Stimulated activated naive CD4-positive, alpha-beta T cell treated with Interleukin-2 at 50 U/mL for 16 hours (primary cell): ENCODE measurements at places on chromosomes 4 and X.
A peak's percentile ranks its signal among the peaks of the same experiment; 100 is the strongest.

DNA sequence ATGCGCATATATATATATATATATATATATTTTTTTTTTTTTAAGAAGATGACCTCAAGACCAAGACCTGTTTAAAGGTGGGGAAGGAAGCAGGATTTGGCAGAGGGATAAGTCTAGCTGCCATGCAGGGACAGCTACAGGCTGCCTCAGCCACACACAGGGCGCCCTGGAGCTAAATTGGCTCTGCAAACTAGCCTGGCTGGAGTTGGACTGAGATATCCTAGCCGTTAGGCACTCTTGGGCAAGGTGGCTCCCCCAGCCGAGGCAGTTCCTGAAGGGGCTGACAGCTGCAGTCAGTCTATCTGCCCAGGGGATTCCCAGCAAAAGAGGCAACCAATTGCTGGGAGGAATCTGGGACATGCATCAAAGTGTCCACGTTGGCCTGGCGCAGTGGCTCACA, 21.9 kb downstream of the TRIML1 start:
- no peak for DNase-seq

- no peak for DNase-seq
Measured at GRCh38 chr4:143383005-143383574, 46.4 kb downstream of the GAB1 start.

DNA sequence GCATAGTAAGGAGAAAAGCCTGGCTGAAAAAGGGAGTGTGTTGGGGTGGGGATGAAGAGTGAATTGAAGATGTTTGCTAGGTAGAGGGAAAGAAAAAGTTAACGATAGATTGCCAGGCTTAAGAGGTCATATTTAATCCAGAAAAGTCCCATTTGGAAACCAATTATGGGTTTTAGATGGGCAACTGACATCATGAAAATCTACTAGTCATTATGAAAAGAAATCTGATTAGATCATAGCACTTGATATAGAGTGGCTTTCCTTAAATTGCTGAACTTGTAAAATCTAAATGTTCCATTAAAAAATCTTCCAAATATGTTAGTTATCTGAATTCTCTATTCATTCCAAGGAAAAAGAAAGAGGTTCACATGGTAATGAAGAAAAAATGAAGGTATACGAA, 37.5 kb upstream of the IL21 start:
- DNase-seq: no peak

DNA sequence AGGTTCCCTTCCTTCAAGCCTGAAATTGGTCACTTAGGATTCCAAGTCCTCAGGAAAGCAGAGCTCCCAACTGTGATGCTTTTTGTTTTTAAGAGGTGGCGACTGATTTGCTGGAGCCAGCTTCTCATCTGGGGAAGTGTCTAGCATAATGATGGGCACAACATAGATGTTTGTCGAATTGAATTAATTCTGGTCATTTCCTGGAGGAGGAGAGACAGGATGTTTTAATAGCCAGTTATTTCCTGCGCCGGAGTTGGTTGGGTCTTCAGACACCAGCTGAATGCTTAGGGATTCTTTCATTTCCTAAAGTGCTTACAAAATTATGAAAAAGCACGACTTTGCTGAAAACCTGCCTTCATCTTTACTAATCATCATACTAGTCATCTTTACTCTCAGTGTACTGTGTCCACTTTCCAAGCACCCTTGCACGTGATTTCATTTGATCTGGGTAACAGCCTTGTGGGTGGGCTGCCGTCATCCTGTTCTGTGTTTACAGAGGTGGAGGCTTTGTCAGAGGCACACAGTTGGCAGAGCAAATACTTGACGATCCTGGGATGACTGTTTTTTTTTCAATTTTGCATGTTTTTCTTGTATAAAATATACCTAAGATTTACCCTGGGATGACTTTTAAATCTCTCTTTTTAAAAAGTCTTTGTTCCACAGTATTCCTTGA, 49.5 kb downstream of the RGS12 start:
- no peak for DNase-seq

DNA sequence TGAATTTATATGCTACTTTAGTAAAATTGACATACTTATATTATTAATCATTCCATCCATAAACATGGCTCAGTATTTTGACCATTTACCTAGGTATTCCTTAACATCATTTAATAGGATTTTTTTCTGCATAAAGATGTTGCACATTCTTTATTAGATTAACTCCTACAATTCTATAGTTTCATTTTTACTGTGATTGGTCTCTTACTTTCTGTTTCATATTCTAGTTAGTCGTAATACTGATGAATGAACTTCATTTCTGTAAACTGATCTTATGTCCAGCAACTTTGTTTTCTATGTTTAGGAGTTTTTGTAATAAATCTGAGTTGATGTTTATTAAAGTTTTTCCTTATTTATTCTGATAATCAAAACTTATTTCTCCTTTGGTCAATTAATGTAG, 278.2 kb upstream of the CXXC4 start:
- no peak for DNase-seq

GRCh38 chr4:5865896-5866599, 26.8 kb downstream of the CRMP1 start:
- DNase-seq: no peak

DNA sequence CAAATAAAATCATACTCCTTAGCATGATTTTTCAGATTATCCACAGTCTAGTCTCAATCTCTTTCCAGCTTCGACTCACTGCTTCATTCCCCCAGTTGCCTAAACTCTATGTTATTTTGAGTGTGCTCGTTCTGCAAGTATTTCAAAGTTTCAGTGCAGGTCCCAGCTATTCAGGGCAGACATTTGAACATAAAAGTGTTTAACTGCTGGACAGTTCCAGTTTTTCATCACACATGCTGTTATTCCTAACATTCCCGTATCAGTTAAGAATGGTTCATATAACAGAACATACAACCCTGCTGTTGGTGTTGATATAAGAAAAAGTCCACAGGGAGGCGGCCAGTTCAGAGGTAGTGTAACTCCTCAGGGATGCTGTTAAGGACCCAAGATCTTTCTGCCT, 113.3 kb downstream of the SLIT2 start:
- no peak for DNase-seq

GRCh38 chrX:129808158-129808828, 28.5 kb downstream of the SASH3 start:
- no peak for DNase-seq

DNA sequence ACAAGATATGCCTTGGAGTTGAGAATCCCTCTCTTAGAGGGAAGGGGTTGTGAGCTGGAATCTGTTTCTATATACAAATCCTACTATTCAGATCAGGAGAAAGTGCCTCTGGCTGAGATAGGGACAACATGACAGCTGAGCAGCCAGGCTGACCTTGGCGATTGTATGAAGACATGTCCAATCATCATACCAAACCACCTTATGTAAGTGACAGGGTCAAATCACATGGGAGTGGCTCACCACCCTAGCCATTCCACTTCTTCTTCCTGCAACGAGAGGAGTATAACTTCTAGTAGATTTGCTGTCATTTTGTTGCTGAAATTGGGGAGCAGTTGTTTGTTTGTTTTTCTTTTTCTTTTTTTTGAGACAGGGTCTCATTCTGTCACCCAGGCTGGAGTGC, 48.3 kb upstream of the TMEM150C start:
- DNase-seq: no peak

DNA sequence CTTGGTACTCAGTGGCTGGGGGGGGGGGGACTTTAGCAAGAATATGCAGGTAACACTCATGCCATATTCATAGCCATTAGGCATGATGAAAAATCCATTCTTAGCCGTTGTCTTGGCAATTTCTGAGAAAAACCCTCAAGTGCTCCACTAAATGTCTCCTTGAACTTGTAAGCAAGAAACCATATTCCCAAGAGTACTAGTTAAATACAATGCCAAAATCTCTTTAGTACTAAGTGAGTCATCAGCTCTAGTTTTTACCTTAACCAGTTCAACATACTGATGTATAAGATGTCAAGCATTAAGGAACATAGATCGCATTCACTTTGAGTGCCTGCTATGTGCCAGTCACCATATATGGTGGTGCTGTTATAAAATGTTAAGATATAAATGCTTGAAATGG, 27.5 kb downstream of the UBE2D3 start:
- no peak for DNase-seq

- no peak for DNase-seq
Measured at GRCh38 chrX:130851569-130851968, 51.4 kb downstream of the ENOX2 start.

DNA sequence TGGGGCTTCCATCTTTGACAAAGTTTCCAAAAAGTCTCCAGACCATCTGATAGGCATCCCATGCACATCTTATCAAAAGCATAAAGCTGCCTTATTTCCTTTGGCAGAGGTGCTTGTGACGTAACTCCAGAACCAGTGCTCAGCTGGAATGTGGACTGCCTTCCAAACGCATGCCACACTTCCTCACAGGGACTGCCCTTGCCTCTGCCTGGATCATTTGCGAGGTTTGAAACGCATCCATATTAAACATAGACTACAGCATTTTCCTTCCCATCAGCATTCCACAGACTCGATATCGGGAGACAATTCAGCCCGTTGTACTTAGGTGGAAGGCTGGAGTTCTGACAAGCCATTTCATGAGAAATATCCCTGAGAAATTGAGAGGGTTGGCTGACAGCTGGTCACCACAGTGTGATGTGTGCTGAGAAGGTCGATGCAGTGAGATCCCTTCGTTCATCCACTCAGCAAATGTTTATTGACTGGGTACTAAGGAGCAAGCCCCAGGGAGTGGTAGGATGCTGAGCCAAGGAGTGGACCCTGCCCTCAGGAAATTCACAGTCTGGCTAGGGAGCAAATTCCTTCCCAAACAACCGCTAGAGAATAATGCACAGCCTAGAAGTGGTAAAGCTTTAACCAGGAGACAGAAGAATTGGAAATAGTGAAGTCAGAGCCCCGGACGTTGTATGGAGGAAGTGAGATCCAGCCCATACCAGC, 376.0 kb downstream of the BCOR start:
- no peak for DNase-seq

DNA sequence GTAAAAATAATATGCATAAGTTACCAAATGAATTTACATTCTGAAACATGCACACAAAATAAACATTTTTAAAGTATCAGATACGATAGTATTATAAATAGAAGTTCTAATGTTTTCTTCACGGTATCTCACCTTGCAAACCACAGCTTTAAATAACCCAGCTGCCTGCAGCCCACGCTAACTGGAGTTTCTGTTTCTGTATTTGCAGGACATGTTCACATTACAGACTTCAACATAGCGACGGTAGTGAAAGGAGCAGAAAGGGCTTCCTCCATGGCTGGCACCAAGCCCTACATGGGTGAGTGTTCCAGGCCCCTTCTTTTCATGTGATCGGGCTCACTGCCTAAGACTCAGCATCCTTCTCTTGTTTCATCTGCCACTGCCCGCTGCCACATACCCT, 291.7 kb downstream of the EVC2 start:
- no peak for DNase-seq

GRCh38 chr4:88457307-88458103, 586 bp downstream of the HERC5 start:
- peak; percentile 40 for DNase-seq

- no peak for DNase-seq
Measured at GRCh38 chr4:30610361-30610760, 109.8 kb upstream of the PCDH7 start.

DNA sequence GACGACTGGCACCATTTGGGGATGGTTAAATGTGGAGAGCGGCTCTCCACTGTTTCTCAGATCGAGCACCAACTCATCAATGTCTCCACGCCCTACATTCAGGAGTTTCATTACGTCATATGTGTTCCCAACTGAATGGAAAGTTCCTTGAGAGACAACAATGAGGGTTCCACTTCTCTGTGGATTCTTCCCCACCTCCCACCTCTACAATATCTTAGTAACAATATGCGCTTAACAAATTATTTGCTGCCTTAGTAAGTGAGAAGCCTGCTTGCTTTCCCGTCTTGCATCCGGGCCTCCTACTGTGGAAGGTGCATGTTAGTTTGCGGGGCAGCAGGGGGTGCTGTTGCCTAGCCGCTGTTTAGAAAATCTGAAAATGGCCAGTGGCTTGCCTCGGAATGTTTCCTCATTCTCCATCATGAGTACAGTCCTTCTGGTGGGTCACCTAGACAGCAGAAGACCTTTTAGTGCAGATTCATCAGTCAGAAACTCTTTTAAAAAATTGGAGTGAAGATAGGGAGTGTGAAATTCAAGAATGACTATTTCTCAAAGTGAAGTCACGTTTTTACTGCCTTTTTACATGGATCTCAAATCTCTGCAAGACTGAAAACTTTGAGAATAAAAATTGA, 55.7 kb downstream of the PHOX2B start:
- DNase-seq: no peak

- DNase-seq: no peak
Measured at GRCh38 chr4:35463251-35463952, 780.9 kb downstream of the ARAP2 start.

DNA sequence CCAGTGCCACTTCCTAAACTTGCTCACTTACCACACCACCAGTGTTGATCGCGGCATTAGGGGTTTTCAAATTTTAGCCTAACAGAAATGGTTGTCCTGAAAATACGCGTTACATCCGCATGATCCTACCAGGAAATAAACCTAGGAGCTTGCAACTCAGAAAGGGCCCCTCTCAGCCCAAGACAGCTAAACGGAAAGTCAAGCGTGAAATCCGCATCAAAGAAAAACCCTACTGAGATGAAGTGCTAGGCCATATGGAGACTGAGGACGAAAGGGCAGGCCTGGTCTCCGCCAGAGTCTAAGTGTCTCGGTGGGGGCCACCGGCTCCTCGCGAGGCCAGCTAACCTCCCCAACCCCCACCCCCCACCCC, 626 bp downstream of the YTHDC1 start:
- DNase-seq: no peak
